ENCODE measurements at places on chromosomes 13 and 19. TPM values are rescaled to one million over a fixed set of nuclear protein-coding genes. Genes with fewer than 3 reads are reported as not detected.

Gene VAV1
- total RNA-seq, result not detected

Gene KIR3DL2
- total RNA-seq, result not detected

Gene ZNF823
- total RNA-seq, result 1.5 TPM

Gene C19orf44
- total RNA-seq, result 4.9 TPM

Gene LILRB4
- not detected for total RNA-seq

Gene IGFL2
- not detected for total RNA-seq

Gene C19orf67
- total RNA-seq, result not detected

Gene HIPK4
- total RNA-seq, result under 0.01 TPM

Gene IGFL3
- total RNA-seq, result not detected

Gene EFNB2
- 4.1 TPM for total RNA-seq

Gene EPSTI1
- 2.2 TPM for total RNA-seq

Gene FAM124A
- total RNA-seq, result 1.4 TPM

Gene KCNN1
- total RNA-seq, result not detected

Gene LRRC63
- total RNA-seq, result 0.37 TPM

Gene OR4F17
- not detected for total RNA-seq

Gene CYP4F2
- not detected for total RNA-seq

Gene ARRDC5
- total RNA-seq, result not detected

Gene DZIP1
- total RNA-seq, result 20.2 TPM

Gene NPAS1
- total RNA-seq, result 0.39 TPM

Gene GPC6
- total RNA-seq, result 29.8 TPM

Gene KLK4
- not detected for total RNA-seq

Gene OR7D4
- not detected for total RNA-seq

Gene FXYD3
- not detected for total RNA-seq

Gene FFAR2
- total RNA-seq, result not detected

Gene NMRK2
- not detected for total RNA-seq

Gene LIN37
- 14.3 TPM for total RNA-seq

Gene GET3
- total RNA-seq, result 97.0 TPM

Gene ZNF135
- 0.78 TPM for total RNA-seq

Gene DLL3
- 0.39 TPM for total RNA-seq

Gene CD70
- total RNA-seq, result 1.5 TPM

Measured in subcutaneous preadipocyte (primary cell).